ENCODE measurements at places on chromosomes 11 and 22. TPM values are rescaled to one million over a fixed set of nuclear protein-coding genes. Genes with fewer than 3 reads are reported as not detected.

SORL1 gene
- total RNA-seq, result 31.8 TPM

OR5B21 gene
- not detected for total RNA-seq

KCNJ5 gene
- 2.7 TPM for total RNA-seq

PLCB3 gene
- total RNA-seq, result 26.7 TPM

KRTAP5-7 gene
- total RNA-seq, result not detected

P2RX6 gene
- total RNA-seq, result 0.57 TPM

PTPRCAP gene
- total RNA-seq, result 0.28 TPM

OR51B4 gene
- not detected for total RNA-seq

IL17REL gene
- total RNA-seq, result not detected

HTR3B gene
- not detected for total RNA-seq

LYVE1 gene
- total RNA-seq, result not detected

MYRF gene
- total RNA-seq, result under 0.01 TPM

PGA5 gene
- total RNA-seq, result not detected

UQCC3 gene
- 10.8 TPM for total RNA-seq

ZNF280A gene
- not detected for total RNA-seq

USH1C gene
- not detected for total RNA-seq

INSC gene
- 0.68 TPM for total RNA-seq

ABTB2 gene
- 1.0 TPM for total RNA-seq

CRY2 gene
- total RNA-seq, result 11.6 TPM

HINFP gene
- total RNA-seq, result 21.9 TPM

SIPA1 gene
- total RNA-seq, result 19.1 TPM

CD6 gene
- total RNA-seq, result 0.07 TPM

PACSIN3 gene
- 86.5 TPM for total RNA-seq

MRPL40 gene
- total RNA-seq, result 46.2 TPM

All from nasal cavity respiratory epithelium epithelial cell of viscerocranial mucosa (primary cell).